ENCODE measurements at places on chromosomes 1 and 21. TPM values are rescaled to one million over a fixed set of nuclear protein-coding genes. Genes with fewer than 3 reads are reported as not detected.
A peak's percentile ranks its signal among the peaks of the same experiment; 100 is the strongest.

DNA sequence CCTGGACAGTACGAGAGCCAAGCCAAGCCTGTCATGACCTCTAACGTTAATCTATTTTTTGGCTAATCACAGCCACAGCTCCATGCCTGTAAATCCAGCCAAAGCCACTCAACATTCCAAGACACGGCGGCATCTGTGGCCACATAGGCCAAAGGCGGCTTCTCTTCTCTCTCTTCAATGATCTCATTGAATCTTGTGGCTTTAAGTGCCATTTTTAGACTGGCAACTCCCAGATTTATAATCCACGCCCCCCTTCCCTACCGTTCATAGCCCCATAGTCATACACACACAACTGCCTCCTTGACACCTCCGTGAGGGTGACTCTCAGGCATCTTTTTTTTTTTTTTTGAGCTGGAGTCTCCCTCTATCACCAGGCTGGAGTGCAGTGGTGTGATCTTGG, 5.7 kb upstream of the SELENON start:
- H3K27me3 ChIP-seq = peaks cover 20% of the 10 kb centered on the region
- no peak for DNase-seq
- no peaks in the 10 kb centered on the region for H3K36me3 ChIP-seq
- no peak overlapping the region for H3K4me3 ChIP-seq
- H3K27ac ChIP-seq = no peak overlapping the region

ALPL gene
- total RNA-seq = 0.59 TPM

LCE3D gene
- total RNA-seq = not detected

UBASH3A gene
- not detected for total RNA-seq

CACHD1 gene
- 24.1 TPM for total RNA-seq

DNA sequence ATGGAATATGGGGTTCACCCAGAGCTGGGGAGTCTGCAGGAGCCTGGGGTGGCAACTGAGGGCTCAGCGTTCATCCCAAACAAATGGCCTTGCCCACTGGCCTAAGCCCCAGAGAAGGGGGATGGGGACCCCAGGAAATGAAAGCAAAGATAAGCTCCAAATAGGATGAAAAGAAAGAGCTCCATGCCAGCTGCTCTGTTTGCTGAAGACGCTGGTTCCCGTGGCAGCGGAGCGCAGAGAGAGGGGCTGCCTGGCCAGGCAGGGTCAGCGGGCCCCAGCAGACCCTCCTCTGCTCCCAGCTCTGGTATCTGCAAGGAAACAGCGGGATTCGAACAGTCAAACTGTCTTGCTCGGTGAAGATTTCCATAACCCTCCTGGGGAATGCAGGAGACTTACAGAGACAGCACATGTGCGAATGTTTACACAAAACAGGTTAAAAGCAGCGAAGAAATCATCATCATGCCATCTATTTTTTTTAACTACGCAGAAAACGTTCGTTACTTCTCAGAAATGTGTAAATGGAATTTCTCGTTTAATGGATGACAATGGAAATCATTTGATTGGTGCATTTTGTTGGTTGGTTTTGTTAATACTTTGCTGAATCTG, 94.4 kb downstream of the PDE9A start:
- no peak for DNase-seq
- H3K4me3 ChIP-seq = no peak overlapping the region
- peaks cover 4% of the 10 kb centered on the region for H3K4me1 ChIP-seq
- H3K27me3 ChIP-seq = no peaks in the 10 kb centered on the region

UBE2U gene
- not detected for total RNA-seq

DNA sequence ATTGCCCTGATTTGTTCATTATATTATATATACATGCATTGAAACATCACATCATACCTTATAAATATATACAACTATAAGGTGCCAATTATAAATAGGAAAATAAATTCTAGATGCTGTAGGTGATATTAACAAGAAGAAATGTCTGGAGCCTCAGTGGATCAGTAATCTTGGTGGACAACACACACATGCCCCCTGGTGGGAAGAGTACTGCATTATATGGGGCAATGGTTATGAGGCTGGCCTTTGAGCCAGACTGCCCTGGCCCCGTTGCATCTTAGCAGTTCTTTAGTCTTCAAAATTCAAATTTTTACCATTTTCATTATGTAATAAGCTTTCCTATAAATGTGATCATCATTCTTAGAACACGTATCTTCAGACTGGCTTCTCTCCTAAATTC, 335.0 kb upstream of the GREM2 start:
- H3K4me1 ChIP-seq = no peaks in the 10 kb centered on the region
- no peaks in the 10 kb centered on the region for H3K36me3 ChIP-seq
- no peak overlapping the region for H3K27ac ChIP-seq
- no peak for DNase-seq
- H3K27me3 ChIP-seq = no peaks in the 10 kb centered on the region

GRCh38 chr1:63817152-63817667, 43.4 kb downstream of the ROR1 start:
- no peaks in the 10 kb centered on the region for H3K27me3 ChIP-seq
- H3K4me1 ChIP-seq = peaks cover 40% of the 10 kb centered on the region
- H3K27ac ChIP-seq = peak overlapping the region; percentile 83
- no peak overlapping the region for H3K4me3 ChIP-seq
- DNase-seq = no peak
- peaks cover 15% of the 10 kb centered on the region for H3K36me3 ChIP-seq

ACOT11 gene
- total RNA-seq = 10.3 TPM

All from mesothelial cell of epicardium (in vitro differentiated cells).